ENCODE measurements at places on chromosomes 7 and 10.

- DNase-seq, result no peak
Observed at GRCh38 chr7:142800088-142800487, 29.3 kb downstream of the PRSS2 start.

- no peak for DNase-seq
Observed at GRCh38 chr7:3243680-3244079, 57.4 kb upstream of the SDK1 start.

- no peak for DNase-seq
Observed at GRCh38 chr7:70570961-70571360, 561.0 kb upstream of the GALNT17 start.

DNA sequence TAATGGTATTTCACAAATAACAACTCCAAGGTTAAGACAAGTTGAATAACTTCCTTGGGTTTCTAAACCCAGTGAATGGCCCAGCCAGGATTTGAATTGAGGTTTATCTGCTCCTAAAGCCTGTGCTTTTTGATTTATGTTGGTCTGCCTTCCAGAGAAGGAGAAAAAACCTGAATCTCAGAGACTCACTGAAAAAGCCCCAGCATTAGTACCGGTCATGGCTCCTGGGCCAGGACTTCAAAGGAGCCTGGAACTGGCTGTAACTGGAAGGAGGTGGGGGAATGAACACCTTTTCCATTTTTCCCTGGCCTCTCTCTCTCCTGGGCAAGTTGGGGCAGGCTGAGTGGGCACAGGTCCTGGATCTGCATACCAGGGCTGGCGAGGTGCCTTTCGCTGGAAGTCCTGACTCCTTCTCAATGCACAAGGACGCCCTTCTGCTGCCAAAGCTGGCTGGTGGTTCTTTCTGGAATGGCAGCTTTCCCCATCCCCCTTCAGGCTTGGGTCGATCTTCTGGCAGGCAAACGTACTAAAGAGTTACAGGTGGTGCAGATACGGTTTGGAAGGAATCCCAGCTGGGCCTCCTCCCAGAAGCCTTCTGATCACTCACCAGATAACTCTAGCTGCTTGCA lies 268.2 kb downstream of the PTEN start:
- DNase-seq, result no peak

- DNase-seq, result no peak
Observed at GRCh38 chr10:96833220-96834001, 1.3 kb downstream of the LCOR start.

DNA sequence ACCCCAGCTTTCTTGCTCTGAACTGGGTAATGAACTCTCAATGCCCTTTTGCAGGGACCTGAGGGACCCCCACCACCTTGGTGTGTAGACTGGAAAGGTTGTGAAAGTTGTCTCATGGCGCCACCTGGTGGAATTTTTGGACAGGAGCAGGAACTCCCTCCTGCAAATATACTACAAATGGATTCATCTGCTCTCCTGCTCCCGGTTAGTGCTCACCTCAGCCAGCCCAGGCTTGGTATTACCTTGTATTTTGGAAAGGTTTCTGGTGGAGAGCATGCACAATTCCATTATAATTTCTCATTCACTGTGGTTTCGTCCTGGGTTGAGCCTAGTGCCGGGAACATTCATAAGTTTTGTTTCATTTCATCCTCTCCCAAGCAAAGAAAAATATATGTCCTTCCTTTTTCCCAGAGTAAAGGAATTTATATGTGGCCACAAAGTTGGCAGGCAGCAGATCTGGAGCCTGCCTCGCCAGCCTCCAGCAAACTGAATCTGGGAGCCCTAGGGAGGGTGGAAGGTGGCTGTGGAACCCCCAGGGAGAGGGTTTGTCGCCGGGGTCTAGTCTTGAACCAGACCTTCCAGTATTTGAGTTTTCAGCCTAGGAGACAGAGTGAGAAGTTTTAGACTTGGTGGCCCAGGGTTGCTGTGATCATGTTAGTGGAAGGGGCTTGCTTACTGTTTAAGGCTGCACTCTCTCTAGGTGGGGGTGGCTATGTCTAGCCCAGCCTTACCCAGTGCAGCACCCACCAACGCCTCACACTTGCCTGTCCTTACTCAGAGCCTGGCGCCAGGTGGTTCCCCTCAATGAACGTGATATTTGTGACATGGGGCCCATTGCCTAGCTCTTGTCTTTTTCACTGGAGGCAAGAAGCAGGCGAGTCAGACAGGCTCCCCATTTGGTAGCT lies 9.5 kb downstream of the FAM241B start:
- no peak for DNase-seq

DNA sequence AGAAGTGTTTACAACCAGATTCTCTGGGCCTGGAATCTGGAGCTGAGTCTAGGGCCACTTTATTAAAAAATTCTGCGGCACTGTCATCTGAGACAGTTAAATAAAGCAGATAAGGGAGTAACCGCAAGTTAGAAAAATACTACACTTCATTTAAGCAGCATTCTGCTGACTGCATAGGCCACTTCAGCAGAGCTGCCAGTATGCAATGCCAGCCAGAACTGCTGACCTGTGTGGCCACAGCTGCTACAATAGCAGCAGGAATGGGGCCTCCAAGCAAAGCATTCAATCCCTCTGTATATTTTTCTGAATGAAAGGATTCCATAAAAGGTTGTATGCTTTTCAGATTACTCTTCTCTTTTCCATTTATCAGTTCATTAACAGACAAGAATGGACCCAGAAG lies 136.0 kb downstream of the COL28A1 start:
- no peak for DNase-seq

GRCh38 chr7:10463701-10464100 lies 510.0 kb upstream of the PHF14 start:
- no peak for DNase-seq

- DNase-seq, result no peak
Observed at GRCh38 chr10:33295851-33296250, 38.6 kb downstream of the NRP1 start.

All from NCI-H187 (cell line).